ENCODE measurements at places on chromosomes 2 and 18. TPM values are rescaled to one million over a fixed set of nuclear protein-coding genes. Genes with fewer than 3 reads are reported as not detected.

The LBX2 gene
- 0.57 TPM for polyA plus RNA-seq

DNA sequence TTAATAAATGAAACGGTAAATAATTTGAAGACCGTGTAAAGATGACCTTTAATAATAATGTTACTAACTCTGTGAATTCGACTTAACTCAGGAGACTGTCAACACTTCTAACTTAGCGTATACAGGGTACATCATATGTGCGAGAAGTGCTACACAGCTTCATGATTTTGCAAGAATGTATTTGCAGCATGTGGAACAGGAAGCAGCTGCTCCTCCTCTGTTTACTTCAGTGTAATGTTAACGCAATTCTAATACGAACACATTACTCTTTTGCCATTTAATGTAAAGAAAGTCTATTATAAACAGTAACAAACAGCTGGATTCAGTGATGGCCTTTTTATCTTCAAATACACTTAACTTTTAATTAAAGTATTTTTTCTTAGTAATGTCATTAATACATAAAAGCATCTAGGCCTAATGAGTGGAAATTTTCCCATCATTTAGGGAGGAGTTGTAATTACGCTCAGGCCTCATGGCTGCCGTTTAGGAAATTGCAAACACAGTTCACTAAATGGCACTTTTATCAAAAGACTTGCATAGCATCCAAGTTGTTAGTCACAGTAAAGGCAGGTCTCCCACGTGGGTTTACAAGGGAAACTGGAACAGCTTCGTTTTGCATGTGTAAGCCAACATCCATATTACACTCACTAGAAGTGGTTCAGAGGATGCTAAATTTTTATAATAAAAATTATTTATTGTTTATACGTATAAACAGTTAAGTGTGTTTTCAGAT lies 635.7 kb downstream of the FBXO15 start:
- H3K4me3 ChIP-seq: no peak overlapping the region
- peak; percentile 29 for DNase-seq
- no peaks in the 10 kb centered on the region for H3K27me3 ChIP-seq
- H3K27ac ChIP-seq: no peak overlapping the region
- no peaks in the 10 kb centered on the region for H3K36me3 ChIP-seq

The UGP2 gene
- 302 TPM for polyA plus RNA-seq

The SNORC gene
- 0.56 TPM for polyA plus RNA-seq

- peaks cover 15% of the 10 kb centered on the region for H3K4me1 ChIP-seq
- H3K36me3 ChIP-seq: no peaks in the 10 kb centered on the region
- H3K4me3 ChIP-seq: no peak overlapping the region
- DNase-seq: no peak
Observed at GRCh38 chr2:37780387-37780676, 108.9 kb upstream of the CDC42EP3 start.

GRCh38 chr2:51025906-51026555 lies 5.9 kb downstream of the NRXN1 start:
- no peaks in the 10 kb centered on the region for H3K36me3 ChIP-seq
- no peaks in the 10 kb centered on the region for H3K4me1 ChIP-seq
- H3K4me3 ChIP-seq: no peak overlapping the region
- H3K27ac ChIP-seq: peak overlapping the region; percentile 39
- H3K27me3 ChIP-seq: no peaks in the 10 kb centered on the region

- H3K27ac ChIP-seq: peak overlapping the region; percentile 55
- H3K27me3 ChIP-seq: no peaks in the 10 kb centered on the region
- H3K4me1 ChIP-seq: peaks cover 41% of the 10 kb centered on the region
- peak; percentile 39 for DNase-seq
- no peak overlapping the region for H3K4me3 ChIP-seq
Observed at GRCh38 chr2:239103125-239104098, 255.5 kb downstream of the TWIST2 start.

- no peak for DNase-seq
Observed at GRCh38 chr2:34320056-34320455, 721.0 kb upstream of the FAM98A start.

The CRYGD gene
- polyA plus RNA-seq: not detected

- no peaks in the 10 kb centered on the region for H3K36me3 ChIP-seq
- no peak overlapping the region for H3K27ac ChIP-seq
- peaks cover 13% of the 10 kb centered on the region for H3K4me1 ChIP-seq
Observed at GRCh38 chr2:236550290-236550689, 19.3 kb upstream of the ACKR3 start.

- H3K27ac ChIP-seq: no peak overlapping the region
- peaks cover 3% of the 10 kb centered on the region for H3K4me1 ChIP-seq
- no peak overlapping the region for H3K4me3 ChIP-seq
- H3K27me3 ChIP-seq: no peaks in the 10 kb centered on the region
- H3K36me3 ChIP-seq: no peaks in the 10 kb centered on the region
Observed at GRCh38 chr2:32942793-32943485, 3.8 kb upstream of the LTBP1 start.

GRCh38 chr2:100066246-100066645 lies 76.1 kb downstream of the AFF3 start:
- H3K4me3 ChIP-seq: no peak overlapping the region
- DNase-seq: no peak
- no peak overlapping the region for H3K27ac ChIP-seq
- no peaks in the 10 kb centered on the region for H3K27me3 ChIP-seq

GRCh38 chr2:132779206-132779721 lies 109.3 kb upstream of the LYPD1 start:
- H3K27me3 ChIP-seq: no peaks in the 10 kb centered on the region
- no peak for DNase-seq
- no peaks in the 10 kb centered on the region for H3K4me1 ChIP-seq
- no peak overlapping the region for H3K27ac ChIP-seq
- no peak overlapping the region for H3K4me3 ChIP-seq
- no peaks in the 10 kb centered on the region for H3K36me3 ChIP-seq

- H3K4me1 ChIP-seq: no peaks in the 10 kb centered on the region
- no peak for DNase-seq
Observed at GRCh38 chr2:226086190-226086589, 686.7 kb downstream of the NYAP2 start.

DNA sequence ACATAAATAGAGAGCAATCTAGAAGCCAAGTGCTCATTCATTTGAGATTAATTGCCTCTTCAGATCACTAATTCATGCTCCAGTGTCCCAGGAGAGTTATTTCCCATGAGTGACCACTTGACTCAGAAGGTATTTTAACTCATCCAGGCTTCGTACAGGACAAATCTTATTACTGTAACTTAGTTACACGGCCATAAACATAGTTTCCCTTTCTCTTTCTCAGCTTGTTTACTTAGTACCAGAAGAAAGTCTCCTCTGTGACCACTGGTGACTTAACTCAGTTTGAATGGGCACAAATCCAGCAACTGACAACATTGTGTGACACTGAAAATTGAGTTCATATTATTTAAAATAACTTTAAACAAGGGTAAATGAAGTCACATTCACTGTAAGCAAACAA lies 25.3 kb downstream of the MMADHC start:
- H3K4me1 ChIP-seq: no peaks in the 10 kb centered on the region
- no peaks in the 10 kb centered on the region for H3K27me3 ChIP-seq
- no peak for DNase-seq
- peaks cover 2% of the 10 kb centered on the region for H3K36me3 ChIP-seq
- H3K4me3 ChIP-seq: no peak overlapping the region

- H3K36me3 ChIP-seq: no peaks in the 10 kb centered on the region
- no peaks in the 10 kb centered on the region for H3K4me1 ChIP-seq
- H3K4me3 ChIP-seq: no peak overlapping the region
- DNase-seq: peak; percentile 57
- no peak overlapping the region for H3K27ac ChIP-seq
Observed at GRCh38 chr2:134783912-134784311, 54.5 kb upstream of the ACMSD start.

GRCh38 chr2:101667823-101668222 lies 29.7 kb upstream of the MAP4K4 start:
- no peak for DNase-seq
- no peak overlapping the region for H3K27ac ChIP-seq
- H3K36me3 ChIP-seq: no peaks in the 10 kb centered on the region
- no peak overlapping the region for H3K4me3 ChIP-seq
- H3K4me1 ChIP-seq: no peaks in the 10 kb centered on the region

- H3K36me3 ChIP-seq: no peaks in the 10 kb centered on the region
- DNase-seq: no peak
- H3K27ac ChIP-seq: no peak overlapping the region
- H3K27me3 ChIP-seq: no peaks in the 10 kb centered on the region
- H3K4me1 ChIP-seq: no peaks in the 10 kb centered on the region
- no peak overlapping the region for H3K4me3 ChIP-seq
Observed at GRCh38 chr18:64090876-64091275, 58.0 kb downstream of the LINC00305 start.

The CD28 gene
- 3.2 TPM for polyA plus RNA-seq

DNA sequence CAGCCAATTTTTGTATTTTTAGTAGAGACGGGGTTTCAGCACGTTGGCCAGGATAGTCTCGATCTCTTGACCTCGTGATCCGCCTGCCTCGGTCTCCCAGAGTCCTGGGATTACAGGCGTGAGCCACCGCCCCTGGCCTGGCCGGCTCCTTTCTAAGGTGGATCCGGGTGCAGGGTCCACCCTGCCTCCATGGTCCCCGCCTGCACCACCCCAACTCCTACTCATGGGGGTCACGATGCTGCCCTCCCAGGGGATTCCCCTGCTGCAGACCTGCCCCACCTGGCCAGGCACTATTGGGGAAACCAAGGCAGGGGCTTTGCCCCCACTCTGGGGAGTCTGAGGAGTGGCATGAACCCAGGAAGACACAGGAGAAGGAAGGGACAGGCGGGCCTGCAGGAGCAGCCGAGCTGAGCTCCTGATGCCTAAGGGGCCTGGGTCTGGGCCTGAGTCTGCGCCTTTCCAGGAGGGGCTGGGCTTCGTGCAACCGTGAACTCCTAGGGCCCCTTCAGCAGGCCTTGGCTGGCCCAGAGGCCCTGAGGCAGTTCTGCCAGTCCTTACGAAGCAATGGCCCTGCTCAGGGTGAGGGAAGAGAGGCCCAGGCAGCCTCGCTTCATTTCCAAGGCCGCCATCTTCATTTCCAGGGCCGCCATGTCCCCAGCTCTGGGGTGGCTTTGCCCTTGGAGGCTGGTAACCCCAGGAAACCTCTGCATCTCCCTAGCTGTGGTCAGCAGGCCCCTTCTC lies 67.2 kb upstream of the SMAD7 start:
- no peak overlapping the region for H3K4me3 ChIP-seq
- no peaks in the 10 kb centered on the region for H3K36me3 ChIP-seq
- H3K27ac ChIP-seq: no peak overlapping the region
- no peak for DNase-seq

- no peak overlapping the region for H3K27ac ChIP-seq
- H3K36me3 ChIP-seq: no peaks in the 10 kb centered on the region
- H3K4me1 ChIP-seq: peaks cover 10% of the 10 kb centered on the region
- H3K4me3 ChIP-seq: no peak overlapping the region
- DNase-seq: no peak
- no peaks in the 10 kb centered on the region for H3K27me3 ChIP-seq
Observed at GRCh38 chr2:178238750-178239149, 44.4 kb downstream of the OSBPL6 start.

The MAPK4 gene
- 7.8 TPM for polyA plus RNA-seq

DNA sequence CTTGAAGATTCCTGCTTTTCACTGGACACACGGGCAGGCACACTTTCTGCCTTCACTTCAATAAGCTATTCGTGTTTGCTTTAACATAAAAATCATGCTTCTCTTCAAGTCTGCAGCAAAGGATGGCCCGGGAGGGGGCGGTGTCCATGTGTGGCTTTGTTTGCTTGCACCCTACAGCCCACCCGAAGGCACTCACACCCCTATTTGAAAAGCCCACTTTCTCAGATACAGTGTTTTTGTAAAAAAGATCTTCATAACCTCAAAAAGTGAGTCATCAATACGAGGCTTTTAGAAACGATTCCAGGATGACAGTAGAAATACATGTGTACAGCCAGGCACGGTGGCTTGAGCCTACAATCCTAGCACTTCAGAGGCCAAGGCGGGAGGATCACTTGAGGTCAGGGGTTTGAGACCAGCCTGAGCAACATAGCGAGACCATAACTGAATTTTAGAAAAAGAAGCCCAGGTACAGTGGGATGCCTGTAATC lies 36.5 kb upstream of the HPCAL1 start:
- peaks cover 7% of the 10 kb centered on the region for H3K27me3 ChIP-seq
- H3K4me1 ChIP-seq: peaks cover 38% of the 10 kb centered on the region
- H3K4me3 ChIP-seq: no peak overlapping the region
- H3K27ac ChIP-seq: no peak overlapping the region
- no peaks in the 10 kb centered on the region for H3K36me3 ChIP-seq

DNA sequence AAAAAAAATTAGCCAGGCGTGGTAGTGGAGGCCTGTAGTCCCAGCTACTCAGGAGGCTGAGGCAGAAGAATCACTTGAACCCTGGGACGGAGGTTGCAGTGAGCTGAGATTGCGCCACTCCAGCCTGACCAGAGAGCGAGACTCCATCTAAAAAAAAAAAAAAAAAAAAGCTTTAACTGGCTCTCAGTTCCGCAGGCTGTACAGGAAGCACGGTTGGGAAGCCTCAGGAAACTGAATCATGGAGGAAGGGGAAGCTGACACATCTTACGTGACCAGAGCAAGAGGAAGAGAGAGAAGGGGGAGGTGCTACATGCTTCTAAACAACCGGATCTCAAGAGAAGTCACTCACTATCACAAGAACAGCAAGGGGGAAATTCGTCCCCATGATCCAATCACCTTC lies 505.6 kb upstream of the SLC8A1 start:
- no peaks in the 10 kb centered on the region for H3K36me3 ChIP-seq
- no peaks in the 10 kb centered on the region for H3K4me1 ChIP-seq
- peak; percentile 23 for DNase-seq
- no peaks in the 10 kb centered on the region for H3K27me3 ChIP-seq
- H3K4me3 ChIP-seq: no peak overlapping the region
- H3K27ac ChIP-seq: no peak overlapping the region

- H3K36me3 ChIP-seq: no peaks in the 10 kb centered on the region
- no peak overlapping the region for H3K27ac ChIP-seq
- H3K4me3 ChIP-seq: no peak overlapping the region
- H3K27me3 ChIP-seq: no peaks in the 10 kb centered on the region
- DNase-seq: peak; percentile 0
Observed at GRCh38 chr2:142796161-142796560, 81.3 kb upstream of the KYNU start.

The GTF2A1L gene
- polyA plus RNA-seq: 0.28 TPM

The ACVR1C gene
- 0.12 TPM for polyA plus RNA-seq

The NAT8 gene
- 0.13 TPM for polyA plus RNA-seq

- no peak for DNase-seq
- no peak overlapping the region for H3K27ac ChIP-seq
- H3K27me3 ChIP-seq: no peaks in the 10 kb centered on the region
Observed at GRCh38 chr2:232681527-232681926, 15.6 kb upstream of the GIGYF2 start.

The OR6B3 gene
- not detected for polyA plus RNA-seq

The KCNE4 gene
- polyA plus RNA-seq: 2.8 TPM

DNA sequence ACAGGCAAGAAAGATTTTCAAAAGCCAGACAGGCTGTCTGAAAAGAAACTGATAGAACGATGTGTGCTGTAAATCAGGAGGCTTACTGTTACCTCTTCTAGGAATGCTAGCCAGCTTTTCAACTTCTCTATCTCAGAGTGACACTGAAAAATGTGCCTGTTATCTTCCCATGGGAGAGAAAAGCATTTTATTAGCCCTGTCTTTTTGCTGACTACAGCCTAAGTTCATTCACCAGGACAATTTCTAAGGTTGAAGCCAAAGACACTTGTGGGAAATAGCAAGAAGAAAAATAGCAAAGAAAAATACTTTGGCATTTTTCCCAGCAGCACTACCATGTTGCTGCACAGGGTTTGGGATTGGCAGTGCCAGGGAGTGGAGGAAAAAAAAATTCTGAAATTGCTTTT lies 34.0 kb downstream of the ABCB11 start:
- H3K36me3 ChIP-seq: no peaks in the 10 kb centered on the region
- no peaks in the 10 kb centered on the region for H3K27me3 ChIP-seq
- no peak overlapping the region for H3K27ac ChIP-seq
- DNase-seq: no peak

Measured in muscle of leg (tissue), 16 donors.